ENCODE measurements at places on chromosomes 3 and 15. TPM values are rescaled to one million over a fixed set of nuclear protein-coding genes. Genes with fewer than 3 reads are reported as not detected.

Gene NEK10
- 0.76 TPM for total RNA-seq

Gene ADGRG7
- 0.14 TPM for total RNA-seq

Gene TTC14
- total RNA-seq: 53.1 TPM

Gene LRIG1
- 8.8 TPM for total RNA-seq

Gene FOXL2NB
- under 0.01 TPM for total RNA-seq

Gene PATL2
- total RNA-seq: 2.2 TPM

Gene GP9
- total RNA-seq: 0.14 TPM

DNA sequence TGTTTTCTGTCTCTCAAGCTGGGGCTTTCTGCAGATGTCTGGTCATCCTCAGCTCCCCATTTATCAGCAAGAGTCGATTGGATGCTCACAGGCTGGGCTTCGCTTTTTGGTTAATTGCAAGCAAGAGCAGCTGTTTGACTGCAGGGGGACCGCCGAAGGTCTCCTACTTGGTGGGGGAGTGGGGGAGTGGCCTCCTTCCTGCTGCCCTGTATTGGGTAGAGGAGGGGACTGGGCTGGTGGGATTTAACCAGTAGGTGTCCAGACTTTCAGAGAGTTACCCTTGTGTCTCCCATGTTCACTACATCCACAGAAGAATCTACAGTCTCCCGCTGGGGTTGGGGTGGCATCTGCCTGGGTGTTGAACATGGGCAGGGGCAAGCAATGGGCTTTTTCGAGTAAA is 78.7 kb downstream of the PLXNA1 start:
- no peaks in the 10 kb centered on the region for H3K4me1 ChIP-seq
- no peak overlapping the region for H3K27ac ChIP-seq
- H3K27me3 ChIP-seq: no peaks in the 10 kb centered on the region
- H3K4me3 ChIP-seq: no peak overlapping the region
- no peak for DNase-seq
- no peaks in the 10 kb centered on the region for H3K36me3 ChIP-seq

- no peak overlapping the region for H3K27ac ChIP-seq
- H3K4me1 ChIP-seq: no peaks in the 10 kb centered on the region
- H3K27me3 ChIP-seq: no peaks in the 10 kb centered on the region
- H3K4me3 ChIP-seq: no peak overlapping the region
- H3K36me3 ChIP-seq: no peaks in the 10 kb centered on the region
- DNase-seq: no peak
These were observed 378.7 kb upstream of the TGFBR2 start for GRCh38 chr3:30227571-30228301.

- H3K27me3 ChIP-seq: no peaks in the 10 kb centered on the region
- H3K27ac ChIP-seq: no peak overlapping the region
- DNase-seq: no peak
- H3K36me3 ChIP-seq: no peaks in the 10 kb centered on the region
- H3K4me3 ChIP-seq: no peak overlapping the region
- no peaks in the 10 kb centered on the region for H3K4me1 ChIP-seq
These were observed 16.1 kb upstream of the ATP8B4 start for GRCh38 chr15:50135031-50135551.

DNA sequence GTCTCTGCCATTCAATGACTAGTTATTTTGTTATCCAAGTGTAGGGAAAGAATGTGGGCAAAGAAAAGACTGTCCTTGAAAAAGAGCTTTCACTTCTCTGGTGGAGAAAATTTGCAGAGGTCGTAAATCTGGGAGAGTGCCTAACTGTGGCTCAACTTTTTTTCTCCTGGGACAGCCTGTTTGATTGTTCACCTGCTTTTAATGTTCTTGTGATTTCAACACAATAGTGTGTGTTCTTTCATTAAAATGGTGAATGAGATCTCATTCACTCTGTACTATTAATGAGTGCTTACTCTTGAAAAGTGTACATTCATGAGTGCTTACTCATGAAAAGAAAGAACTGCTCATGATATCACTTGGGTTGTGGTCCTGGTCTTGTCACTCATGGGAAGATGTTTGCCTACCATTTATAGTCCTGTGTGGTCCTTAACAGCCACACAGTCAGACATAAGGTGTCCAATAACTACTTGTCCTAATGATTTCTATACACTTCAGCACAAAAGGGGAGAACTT is 567.3 kb downstream of the GRM7 start:
- no peak for DNase-seq
- no peak overlapping the region for H3K4me3 ChIP-seq
- H3K36me3 ChIP-seq: no peaks in the 10 kb centered on the region

DNA sequence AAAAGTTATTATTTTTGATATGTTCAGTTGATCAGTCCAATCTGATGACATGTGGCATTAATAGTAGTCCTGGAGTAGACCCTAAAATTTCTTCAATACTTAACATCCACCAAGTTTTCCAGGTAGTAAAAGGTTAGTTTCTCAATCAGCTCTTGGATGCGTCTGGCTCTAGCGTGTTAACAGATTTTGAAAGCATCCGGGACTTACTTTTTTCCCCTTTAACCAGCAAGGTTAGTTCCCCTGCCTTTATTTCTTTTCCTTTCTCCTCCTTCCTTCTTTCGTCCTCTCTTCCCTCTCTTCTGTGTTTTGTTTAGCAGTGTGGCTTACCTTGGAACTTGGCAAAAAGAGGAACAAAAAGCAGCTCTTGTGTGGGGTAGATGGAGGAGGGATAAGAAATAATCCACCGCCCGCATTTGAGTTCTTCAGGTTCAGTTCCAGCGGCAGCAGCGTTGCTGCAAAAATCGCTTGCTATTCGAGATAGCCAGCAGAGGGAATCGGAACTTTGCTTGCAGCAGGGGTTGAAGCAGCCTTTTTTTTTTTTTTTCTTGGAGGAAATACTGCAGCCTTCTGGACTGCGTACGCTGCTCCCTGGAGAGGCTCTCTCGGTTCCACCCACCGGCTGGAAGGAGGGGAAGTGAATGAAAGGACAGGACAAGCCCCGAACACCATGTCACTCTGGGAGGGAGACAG is at the start of gene RBMS3:
TSS of gene RBMS3 (plus strand) at position 668 of the 690 bp plus-strand sequence.
- no peaks in the 10 kb centered on the region for H3K36me3 ChIP-seq
- peak within 1 kb of the TSS; percentile 40 for H3K4me3 ChIP-seq
- H3K27ac ChIP-seq: peak within 1 kb of the TSS; percentile 64
- peaks cover 26% of the 10 kb centered on the region for H3K4me1 ChIP-seq

- DNase-seq: no peak
- no peaks in the 10 kb centered on the region for H3K36me3 ChIP-seq
- H3K27ac ChIP-seq: no peak overlapping the region
These were observed 246.1 kb downstream of the SHQ1 start for GRCh38 chr3:72601983-72602750.

GRCh38 chr15:58738046-58738707 is 11.3 kb downstream of the ADAM10 start:
- no peak overlapping the region for H3K27ac ChIP-seq
- peaks cover 8% of the 10 kb centered on the region for H3K4me1 ChIP-seq
- no peak overlapping the region for H3K4me3 ChIP-seq
- H3K36me3 ChIP-seq: no peaks in the 10 kb centered on the region
- no peaks in the 10 kb centered on the region for H3K27me3 ChIP-seq

DNA sequence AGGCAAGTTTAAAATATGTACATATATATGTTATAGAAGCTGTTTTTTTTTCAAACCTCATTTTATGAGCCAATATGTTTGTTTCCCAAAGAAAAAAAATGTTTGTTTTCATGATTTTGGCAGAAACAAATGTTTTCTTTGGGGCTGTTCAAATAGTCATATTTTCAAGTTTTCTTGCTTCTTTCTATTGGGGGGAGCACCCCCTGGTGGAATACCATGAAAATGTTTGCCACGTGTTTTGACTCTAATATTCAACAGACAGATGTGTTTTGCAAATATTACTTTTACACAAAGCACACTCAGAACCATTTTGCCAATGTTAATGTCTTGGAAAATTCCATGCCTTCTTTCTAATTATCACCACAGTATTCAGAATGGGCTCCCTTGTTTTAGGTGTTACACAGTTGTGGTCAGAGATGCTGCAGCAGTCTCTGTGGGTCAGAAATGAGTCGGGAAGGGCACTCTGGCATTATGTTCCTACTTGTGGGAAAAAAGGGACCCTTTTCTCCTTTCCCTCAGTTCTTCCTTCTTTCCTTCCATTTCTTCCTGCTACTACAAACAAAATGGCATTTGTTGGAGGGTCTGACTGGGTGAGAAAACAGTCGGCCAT is 817.0 kb downstream of the TUSC7 start:
- no peaks in the 10 kb centered on the region for H3K36me3 ChIP-seq
- no peak overlapping the region for H3K27ac ChIP-seq

DNA sequence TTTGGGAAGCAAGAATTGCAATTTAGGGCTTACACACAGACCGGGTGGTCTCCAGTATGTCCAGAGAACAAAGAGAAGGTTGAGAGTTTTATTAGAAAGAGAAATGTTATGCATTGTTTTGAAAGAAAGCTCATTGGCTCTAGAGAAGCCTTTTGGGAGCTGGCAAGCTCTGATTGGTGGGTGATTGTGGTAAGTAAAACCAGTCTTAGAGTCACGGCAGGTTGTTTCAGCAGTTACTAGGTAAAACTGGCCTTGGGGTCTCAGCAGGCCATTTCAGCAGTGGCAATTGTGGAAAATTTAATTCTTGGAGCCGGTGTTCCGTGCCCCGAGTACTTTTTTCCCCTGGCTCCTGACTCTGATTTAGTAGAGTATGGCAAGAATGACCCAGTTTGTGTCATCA is 78.1 kb downstream of the MRPL46 start:
- DNase-seq: no peak
- no peak overlapping the region for H3K27ac ChIP-seq
- no peaks in the 10 kb centered on the region for H3K36me3 ChIP-seq
- H3K4me1 ChIP-seq: peaks cover 19% of the 10 kb centered on the region
- H3K27me3 ChIP-seq: no peaks in the 10 kb centered on the region

GRCh38 chr15:74723754-74724334 is 1.5 kb downstream of the CYP1A1 start:
- no peaks in the 10 kb centered on the region for H3K36me3 ChIP-seq
- H3K4me1 ChIP-seq: peaks cover 2% of the 10 kb centered on the region
- no peak for DNase-seq

DNA sequence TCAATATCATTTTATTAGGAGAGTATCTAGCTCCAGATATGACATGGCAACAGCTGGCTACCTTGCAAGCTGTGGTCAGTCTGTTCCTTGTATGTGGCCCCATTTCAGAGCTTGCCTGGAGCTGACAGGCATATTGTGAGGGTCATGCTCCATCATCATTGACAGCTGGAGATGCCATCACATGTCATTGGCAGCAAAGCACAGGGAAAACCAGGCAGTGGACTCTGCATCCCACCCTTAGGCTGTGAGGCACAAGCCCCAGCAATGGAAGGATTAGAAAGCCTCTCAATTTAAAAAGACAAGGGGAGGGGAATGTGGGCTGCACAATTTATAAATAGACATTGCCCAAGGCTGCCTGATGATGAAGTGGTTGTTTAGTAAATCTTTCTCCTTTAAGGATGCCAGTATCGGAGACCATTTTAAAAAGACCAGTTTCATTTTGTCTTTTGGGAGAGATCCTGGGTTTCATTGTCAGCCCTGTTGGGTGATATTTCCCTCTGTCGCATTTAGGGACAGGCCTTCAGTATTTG is 27.9 kb downstream of the LNP1 start:
- H3K4me1 ChIP-seq: no peaks in the 10 kb centered on the region
- no peak for DNase-seq
- no peaks in the 10 kb centered on the region for H3K36me3 ChIP-seq
- H3K27me3 ChIP-seq: no peaks in the 10 kb centered on the region
- no peak overlapping the region for H3K4me3 ChIP-seq
- H3K27ac ChIP-seq: no peak overlapping the region

DNA sequence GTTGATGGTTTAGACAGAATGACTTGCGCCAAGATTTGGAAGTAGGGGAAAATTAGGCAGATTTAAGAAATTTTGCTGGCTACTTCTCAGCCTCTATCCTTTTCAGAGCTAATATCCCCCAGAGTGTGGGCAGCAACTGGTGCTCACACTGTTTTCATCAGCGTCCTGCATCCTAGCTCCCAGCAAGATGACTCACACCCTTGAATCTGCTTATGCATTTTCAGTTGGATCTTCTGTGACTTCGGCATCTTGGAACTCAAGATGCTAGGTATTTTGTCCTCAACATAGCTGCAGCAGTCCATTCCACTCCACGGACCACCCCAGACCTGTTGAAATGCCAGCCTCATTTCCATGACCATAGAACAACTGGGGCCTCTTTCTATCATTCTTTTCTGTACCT is 336.1 kb upstream of the NR2F2 start:
- H3K36me3 ChIP-seq: no peaks in the 10 kb centered on the region
- H3K4me1 ChIP-seq: no peaks in the 10 kb centered on the region
- H3K4me3 ChIP-seq: no peak overlapping the region
- no peak for DNase-seq

DNA sequence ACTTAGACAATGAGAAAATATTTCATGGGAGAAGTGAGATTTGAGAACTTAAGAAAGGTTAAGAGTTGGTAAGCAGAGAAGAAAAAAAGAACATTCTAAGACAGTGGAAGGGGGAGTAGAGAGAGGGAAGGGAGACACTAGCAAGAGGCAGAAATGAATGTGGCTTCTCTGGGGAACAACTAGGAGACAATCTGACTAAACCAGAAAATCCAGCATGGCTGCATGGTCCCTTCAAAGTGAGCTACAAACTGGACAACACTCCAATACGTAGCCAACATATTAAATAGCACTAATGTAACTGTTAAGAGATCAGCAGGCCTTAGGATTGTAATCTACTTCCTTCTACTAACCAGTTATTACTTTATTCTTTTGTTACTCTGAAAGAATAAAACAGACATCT is 89.7 kb downstream of the NR1I2 start:
- no peaks in the 10 kb centered on the region for H3K27me3 ChIP-seq
- H3K4me3 ChIP-seq: no peak overlapping the region
- no peaks in the 10 kb centered on the region for H3K36me3 ChIP-seq
- H3K27ac ChIP-seq: no peak overlapping the region
- no peaks in the 10 kb centered on the region for H3K4me1 ChIP-seq

- no peak for DNase-seq
These were observed 843.8 kb downstream of the VGLL3 start for GRCh38 chr3:86147119-86147518.

- DNase-seq: no peak
- no peaks in the 10 kb centered on the region for H3K36me3 ChIP-seq
- H3K27ac ChIP-seq: no peak overlapping the region
These were observed 106.5 kb upstream of the GALNT15 start for GRCh38 chr3:16067837-16068471.

DNA sequence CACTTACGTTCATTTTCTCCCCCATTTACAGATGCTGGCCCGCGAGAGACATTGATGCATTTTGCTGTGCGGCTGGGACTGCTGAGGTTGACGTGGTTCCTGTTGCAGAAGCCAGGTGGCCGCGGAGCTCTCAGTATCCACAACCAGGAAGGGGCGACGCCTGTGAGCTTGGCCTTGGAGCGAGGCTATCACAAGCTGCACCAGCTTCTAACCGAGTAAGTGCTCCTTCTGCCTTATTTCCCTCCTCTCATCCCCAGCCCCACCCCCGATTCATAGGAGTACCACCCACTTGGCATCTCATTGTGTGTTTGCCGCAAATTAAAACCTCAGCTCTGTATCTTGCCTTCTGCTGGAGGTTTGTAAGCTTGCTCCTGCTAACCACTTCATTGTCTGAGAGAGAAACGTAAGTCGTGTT is 163.3 kb downstream of the AKAP13 start:
- H3K4me3 ChIP-seq: no peak overlapping the region
- peaks cover 15% of the 10 kb centered on the region for H3K4me1 ChIP-seq
- H3K27me3 ChIP-seq: no peaks in the 10 kb centered on the region
- no peaks in the 10 kb centered on the region for H3K36me3 ChIP-seq
- peak overlapping the region; percentile 22 for H3K27ac ChIP-seq
- DNase-seq: peak; percentile 57

Measured in thymus (tissue), 14 donors.